ENCODE measurements at places on chromosomes 6 and 20.

- no peak for DNase-seq
Measured at GRCh38 chr20:35093267-35093884, 769 bp upstream of the TRPC4AP start.

DNA sequence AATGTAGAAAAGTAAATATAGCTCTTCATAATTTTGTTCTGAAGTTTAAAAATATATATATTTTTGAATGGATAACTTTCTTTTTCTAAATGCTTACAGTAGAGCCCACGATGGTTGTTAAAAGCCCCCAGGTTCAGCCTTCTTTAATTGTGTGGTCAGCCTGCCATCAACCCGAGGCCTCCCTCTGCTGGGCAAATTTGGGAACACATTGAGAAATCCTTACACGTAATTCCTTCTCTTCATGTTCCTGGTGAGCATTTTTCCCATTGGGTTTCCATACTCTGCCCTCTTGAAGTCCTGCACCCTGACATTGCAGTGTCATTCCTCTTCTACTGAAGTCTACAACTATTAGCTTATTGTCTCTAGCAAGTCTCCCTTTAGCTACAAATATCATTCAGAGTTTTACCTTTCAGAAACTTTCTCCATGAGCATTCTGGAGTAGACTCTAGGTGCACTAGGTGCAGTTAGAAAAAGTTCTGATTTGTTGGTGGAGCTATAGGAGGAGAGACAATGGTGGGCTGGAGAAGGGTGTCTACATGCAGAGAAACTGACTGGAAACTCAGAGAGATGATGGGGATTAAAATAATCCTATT, 40.6 kb downstream of the TRIM38 start:
- peak; percentile 36 for DNase-seq

- DNase-seq, result no peak
Measured at GRCh38 chr20:21389368-21389767, 8.0 kb downstream of the NKX2-4 start.

DNA sequence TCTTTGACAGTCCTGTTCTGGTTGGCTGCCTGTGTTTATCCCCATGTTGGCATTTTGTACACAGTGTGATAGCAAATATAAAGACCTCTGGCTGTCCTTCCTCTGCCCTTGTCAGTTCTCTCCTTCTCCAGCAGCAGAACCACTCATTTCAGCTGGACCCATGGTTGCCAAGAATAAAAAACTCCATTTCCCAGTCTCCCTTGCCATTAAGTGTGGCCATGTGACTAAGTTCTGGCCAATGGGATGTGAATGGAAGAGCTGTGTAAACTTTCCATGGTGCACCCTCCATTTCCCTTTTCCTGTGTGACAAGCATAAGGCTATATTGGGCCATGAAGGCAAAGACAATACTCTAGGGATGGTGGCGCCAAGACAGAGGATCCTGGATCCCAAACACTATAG, 78.4 kb upstream of the TBC1D7 start:
- DNase-seq, result no peak

- DNase-seq, result no peak
Measured at GRCh38 chr6:84575264-84575663, 189.1 kb downstream of the TBX18 start.

DNA sequence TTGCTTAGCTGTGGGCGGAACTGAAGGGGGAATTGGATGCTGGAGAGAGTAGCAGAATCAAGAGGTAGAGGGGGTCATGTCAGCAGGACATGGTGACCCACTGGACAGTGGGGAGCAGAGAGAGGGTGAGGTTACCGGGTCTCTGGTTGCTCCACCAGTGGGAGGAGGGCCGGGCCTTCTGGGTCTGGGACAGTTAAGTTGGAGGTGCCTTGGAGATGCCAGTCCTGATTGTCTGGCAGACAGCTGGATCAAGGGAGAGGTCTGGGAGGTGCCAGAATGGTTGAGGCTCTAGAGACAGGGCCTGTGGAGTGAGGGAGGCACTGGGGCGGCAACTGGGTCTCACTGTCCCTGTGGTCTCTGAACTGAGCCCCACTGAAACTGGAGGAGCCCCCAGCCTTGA, 24.6 kb downstream of the MANBAL start:
- DNase-seq, result no peak

- DNase-seq, result peak; percentile 72
Measured at GRCh38 chr6:33744001-33744848, 2.5 kb downstream of the IP6K3 start.

- no peak for DNase-seq
Measured at GRCh38 chr6:127389706-127390105, 46.3 kb upstream of the ECHDC1 start.

GRCh38 chr20:45392733-45393132, 14.6 kb upstream of the TP53TG5 start:
- no peak for DNase-seq

DNA sequence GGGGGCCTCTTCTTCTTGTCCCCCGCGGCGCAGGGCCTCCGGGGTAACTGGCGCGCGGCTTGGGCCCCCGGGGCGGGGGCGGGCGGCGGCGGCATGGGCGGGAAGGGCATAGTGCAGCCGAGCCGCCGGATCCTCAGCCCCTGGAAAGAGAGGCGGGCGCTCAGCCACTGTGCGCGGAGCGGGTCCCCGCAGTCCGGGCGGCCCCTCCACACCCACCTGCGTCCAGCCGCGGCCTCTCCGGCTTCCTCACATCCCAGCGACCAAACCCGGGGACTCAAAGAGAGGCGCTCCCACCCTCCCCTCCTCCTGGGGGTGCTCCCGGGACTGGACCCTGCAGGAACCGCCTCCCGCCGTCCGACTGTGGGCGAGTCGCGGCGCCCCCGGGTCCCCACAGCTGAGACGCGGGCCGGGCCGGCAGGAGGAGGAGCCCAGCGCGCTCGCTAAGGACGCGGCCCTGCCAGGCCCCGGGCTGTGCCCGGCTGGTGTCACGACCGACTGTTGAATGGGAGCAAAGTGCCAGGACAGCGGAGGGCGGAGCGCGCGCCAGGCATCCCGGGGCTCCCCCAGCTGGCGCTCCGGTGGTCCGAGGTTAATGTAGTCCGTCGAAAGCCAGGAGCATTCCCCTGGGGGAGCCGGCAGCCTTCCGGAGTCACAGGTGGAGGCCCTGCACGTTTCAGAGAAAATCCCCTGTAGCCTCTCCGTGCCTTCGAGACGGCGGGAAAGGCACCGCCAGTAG, at the start of gene PRR18:
PRR18 (minus strand) TSS at position 360 of the 736 bp plus-strand sequence; CDS start at position 110, 250 bp downstream.
- DNase-seq, result no peak

DNA sequence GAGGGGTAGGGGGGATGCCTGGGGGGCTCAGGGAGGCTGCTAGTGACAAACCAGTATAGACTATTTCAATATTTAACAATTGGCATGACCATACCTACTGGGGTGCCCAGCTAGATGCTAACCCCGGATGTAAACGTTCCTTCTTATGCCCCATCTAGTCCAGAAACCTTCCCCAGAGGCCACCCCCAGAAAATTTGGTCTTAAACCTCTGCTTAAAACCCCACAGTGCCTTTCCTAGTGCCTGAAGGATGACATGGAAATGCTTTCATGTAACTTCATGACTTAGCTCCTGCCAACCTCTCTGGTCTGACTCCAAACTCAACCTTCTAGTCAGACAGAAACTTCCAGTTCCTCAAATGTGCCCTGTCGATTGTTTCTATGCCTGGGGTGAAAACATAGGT, 52.0 kb downstream of the JPH2 start:
- no peak for DNase-seq

- DNase-seq, result peak; percentile 56
Measured at GRCh38 chr6:16136621-16137450, 8.0 kb downstream of the MYLIP start.

- DNase-seq, result no peak
Measured at GRCh38 chr20:59565768-59566461, 38.4 kb upstream of the PHACTR3 start.

GRCh38 chr6:21738180-21739094, 144.9 kb downstream of the SOX4 start:
- DNase-seq, result no peak

- DNase-seq, result no peak
Measured at GRCh38 chr6:118263921-118264486, 284.1 kb upstream of the PLN start.

DNA sequence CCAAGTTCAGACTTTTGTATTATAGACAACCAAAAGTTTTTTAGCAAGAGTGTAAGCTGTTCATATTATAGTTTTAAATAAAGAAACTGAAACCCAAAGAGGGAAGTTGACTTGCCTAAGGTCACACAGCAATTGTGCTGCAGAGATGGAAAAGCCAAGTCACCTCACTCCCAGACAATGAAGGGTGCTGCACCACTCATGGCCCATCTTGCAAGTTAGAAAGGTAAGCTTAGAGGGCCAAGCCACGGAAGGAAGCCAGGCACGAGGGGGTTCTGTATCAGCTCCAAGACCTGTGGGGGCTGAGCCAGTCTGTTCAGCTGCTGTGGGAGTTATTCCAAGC, 860 bp downstream of the DEFB124 start:
- DNase-seq, result no peak

GRCh38 chr6:161265975-161266374, 7.9 kb downstream of the AGPAT4 start:
- DNase-seq, result no peak

- no peak for DNase-seq
Measured at GRCh38 chr20:2820084-2820895, 4.1 kb downstream of the TMEM239 start.

- no peak for DNase-seq
Measured at GRCh38 chr6:104126315-104127005, 733.3 kb downstream of the HACE1 start.

DNA sequence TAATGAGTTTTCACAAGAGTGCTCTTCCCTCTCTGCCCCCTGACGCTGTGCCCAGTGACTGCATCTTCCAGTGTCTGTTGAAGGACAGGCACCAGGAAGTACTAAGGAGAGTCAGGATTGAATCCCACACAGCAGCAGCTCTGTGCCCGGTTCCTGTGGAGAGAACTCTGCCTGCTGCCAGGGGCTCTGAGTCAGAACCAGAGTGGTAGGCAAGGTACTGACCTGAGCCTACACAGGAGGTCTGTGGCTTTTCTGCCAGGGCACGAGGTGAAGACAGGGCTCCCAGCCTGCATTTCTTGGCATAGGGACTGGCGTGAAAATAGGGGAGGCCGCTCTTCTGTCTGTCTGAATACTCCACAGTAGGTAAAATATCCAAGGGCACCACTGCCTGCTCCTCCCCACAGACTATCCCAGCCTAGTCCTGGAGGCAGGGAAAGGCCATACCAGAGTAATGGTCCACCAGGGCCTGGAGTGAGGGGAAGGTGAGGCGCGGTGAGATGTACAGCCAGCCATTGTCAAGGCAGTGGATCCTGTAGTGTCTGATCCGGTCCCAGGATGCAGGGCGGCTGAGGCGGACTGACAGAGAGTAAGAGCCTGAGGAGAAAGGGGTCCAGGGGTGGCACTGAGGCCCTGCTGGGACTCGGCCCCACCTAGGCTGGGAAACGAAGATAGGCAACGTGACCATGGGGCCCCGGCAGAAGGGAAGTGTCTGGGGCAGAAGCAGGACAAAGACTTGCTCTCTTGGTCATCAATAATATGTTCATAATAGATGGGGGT, 9.4 kb downstream of the RAB5IF start:
- DNase-seq, result no peak

- DNase-seq, result no peak
Measured at GRCh38 chr20:41897708-41898107, 279.5 kb upstream of the CHD6 start.

DNA sequence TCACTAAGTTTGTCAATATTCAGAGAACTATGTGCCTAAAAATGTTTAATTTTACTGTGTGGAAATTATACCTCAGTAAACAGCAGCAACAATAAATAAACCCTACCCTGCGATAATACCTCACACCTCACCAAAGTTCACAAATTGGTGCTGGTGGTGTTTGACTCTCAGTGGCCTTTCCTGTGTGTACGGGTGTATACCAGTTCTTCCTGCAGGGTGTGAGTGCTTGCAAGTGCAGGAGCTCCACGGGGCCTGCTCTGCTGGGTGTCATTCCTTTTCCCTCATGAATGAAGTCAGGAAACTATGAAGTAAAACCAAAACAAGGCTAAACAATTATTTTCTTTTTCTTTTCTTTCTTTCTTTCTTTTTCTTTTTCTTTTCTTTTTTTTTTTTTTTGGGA, 4.1 kb upstream of the ENPP5 start:
- no peak for DNase-seq

- DNase-seq, result no peak
Measured at GRCh38 chr6:46637145-46637544, 15.5 kb downstream of the CYP39A1 start.

All from CD4-positive, alpha-beta T cell treated with Interleukin-6 at 100 ng/mL for 8 hours (primary cell).